ENCODE measurements at places on chromosomes 11 and 22.

DNA sequence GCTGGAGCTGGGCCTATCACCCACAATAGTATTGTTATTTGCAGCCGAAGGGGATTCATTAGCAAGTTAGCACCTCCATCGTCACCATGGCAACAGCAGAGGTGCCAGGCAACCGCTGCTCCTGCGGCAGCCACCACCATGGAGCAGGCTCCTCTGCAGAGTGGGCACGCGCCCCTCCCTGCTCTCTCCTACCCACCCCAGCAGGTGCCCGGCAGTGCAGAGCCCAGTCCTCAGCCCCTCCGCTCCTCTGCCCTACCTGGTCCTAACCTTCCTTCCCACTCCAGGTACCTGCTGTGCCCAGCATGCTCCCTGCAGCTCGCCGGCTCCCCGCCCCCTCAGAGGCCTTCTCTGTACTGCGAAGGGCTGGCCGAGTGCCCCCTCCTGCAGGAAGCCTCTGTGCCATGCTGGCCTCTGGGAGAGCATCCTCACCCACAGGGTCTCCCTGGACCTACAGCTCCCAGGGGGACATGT lies 3.6 kb downstream of the DUSP8 start:
- DNase-seq = no peak

- DNase-seq = no peak
Measured at GRCh38 chr11:35323076-35323868, 96.1 kb downstream of the SLC1A2 start.

DNA sequence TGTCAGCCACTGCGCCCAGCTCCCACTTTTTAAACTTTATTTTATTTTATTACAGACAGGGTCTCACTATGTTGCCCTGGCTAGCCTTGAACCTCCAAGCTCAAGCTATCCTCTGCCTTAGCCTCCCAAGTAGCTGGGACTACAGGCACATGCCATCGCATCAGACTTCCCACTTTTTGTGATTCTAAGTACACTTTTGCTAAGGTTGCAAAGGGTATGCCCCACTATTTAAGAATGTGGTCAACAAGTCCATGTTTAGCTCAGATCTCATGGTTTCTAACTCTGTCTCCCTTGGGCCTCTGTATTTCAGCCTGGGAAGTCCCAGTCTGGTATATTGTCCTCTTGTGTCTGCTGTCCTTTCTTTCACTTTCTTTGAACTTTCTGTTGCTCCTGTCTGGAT lies 35.3 kb downstream of the EXPH5 start:
- DNase-seq = no peak

- DNase-seq = no peak
Measured at GRCh38 chr11:127339376-127339775, 338.8 kb upstream of the KIRREL3 start.

- no peak for DNase-seq
Measured at GRCh38 chr11:660281-660680, 23.2 kb downstream of the DRD4 start.

- no peak for DNase-seq
Measured at GRCh38 chr11:86769219-86769618, 31.1 kb upstream of the PRSS23 start.

Data from stimulated activated CD4-positive, alpha-beta T cell treated with anti-CD3 and anti-CD28 coated beads, TNF-alpha, amount 100 ng/mL, for 4 hours (primary cell).